RCC 7860 (cell line): ENCODE measurements at places on chromosomes 2 and 18.

- no peak for DNase-seq
Observed at GRCh38 chr2:42895791-42896135, 103.4 kb upstream of the HAAO start.

DNA sequence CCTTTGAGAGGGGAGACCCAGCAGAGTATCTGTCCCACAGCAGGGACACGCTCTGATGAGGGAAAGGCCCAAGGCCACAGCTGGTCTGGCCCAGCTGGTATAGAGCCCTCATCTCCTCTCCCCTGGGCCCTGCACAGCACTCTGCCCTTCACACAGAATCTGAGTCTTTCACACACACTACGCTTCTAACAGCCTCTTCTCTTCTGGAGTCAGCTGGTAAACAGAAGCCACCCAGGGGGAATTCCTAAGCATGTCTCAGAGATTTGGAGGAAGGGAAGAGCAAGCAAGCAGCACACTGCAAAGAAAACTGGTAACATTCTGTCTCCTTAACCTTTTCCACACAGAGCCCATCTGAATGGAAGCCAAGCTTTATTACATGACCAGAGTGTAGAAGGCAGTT, 121.1 kb upstream of the ACAA2 start:
- no peak for DNase-seq

GRCh38 chr2:84041506-84041905, 417.6 kb downstream of the SUCLG1 start:
- DNase-seq, result no peak

GRCh38 chr2:197028230-197028629, 101.7 kb upstream of the PGAP1 start:
- peak; percentile 93 for DNase-seq

GRCh38 chr2:199772035-199772976, 78.7 kb downstream of the FTCDNL1 start:
- no peak for DNase-seq

DNA sequence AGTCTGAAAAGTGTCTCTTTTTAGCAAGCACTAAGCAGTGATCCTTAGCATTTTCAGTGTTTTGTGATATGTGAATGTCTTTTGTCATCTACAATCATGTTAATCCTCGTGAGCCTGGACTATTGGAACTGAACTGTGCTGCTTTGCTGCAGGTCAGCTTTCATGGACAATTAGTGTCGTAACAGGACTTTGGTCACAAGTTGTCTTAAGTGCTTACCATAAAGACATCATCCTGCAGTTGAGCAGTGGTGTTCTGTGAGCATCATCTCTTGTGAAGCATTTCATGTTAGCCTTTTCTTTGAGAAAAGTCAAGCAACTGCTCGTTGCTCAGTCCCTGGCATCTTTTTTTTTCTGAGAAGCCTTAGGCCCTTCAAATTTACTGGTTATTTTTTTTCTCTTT, 135.9 kb downstream of the ZNF407 start:
- DNase-seq, result no peak

- DNase-seq, result no peak
Observed at GRCh38 chr2:62144689-62145477, 51.0 kb upstream of the B3GNT2 start.
